ENCODE measurements at places on chromosomes 3 and 15.

DNA sequence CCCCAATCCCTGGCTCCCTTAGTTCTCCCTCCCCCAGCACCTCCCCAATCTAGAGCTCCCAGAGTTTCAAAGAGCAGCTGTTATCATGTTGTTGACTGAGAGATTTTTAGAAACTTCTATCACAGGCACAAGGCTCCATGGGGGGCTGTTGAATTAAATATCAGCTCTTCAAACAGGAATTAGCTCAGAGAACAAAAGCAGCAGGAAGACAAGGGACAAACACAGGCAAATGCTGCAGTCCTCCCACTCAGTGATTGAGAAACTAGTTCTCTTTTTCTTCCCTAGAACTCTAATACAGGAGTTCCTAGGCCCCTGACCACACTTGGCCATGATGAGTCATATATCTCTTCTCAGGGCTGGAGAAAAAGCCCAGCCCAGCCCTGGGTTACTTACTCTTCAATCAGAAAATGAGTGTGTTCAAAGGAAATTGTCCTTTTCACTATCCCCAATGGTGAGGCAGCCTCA lies 262.1 kb downstream of the IGSF11 start:
- DNase-seq: no peak

- no peak for DNase-seq
Measured at GRCh38 chr3:128590948-128591347, 59.7 kb downstream of the RPN1 start.

DNA sequence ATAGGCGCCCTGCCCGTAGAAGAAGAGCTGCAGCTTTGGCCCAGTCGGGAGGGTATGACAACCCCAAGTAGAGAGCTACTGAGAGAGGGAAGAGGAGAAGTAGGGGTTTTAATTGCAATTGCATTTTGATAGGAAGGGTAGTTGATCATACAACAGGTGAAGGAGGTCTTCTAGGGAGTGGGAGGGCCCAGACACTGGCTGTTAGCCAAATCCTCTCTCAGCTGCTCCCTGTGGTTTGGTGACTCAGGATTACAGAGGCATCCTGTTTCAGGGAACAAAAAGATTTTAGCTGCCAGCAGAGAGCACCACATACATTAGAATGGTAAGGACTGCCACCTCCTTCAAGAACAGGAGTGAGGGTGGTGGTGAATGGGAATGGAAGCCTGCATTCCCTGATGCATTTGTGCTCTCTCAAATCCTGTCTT lies 408.9 kb upstream of the THBS1 start:
- DNase-seq: no peak

GRCh38 chr3:87478716-87479115 lies 202.3 kb upstream of the POU1F1 start:
- DNase-seq: no peak

DNA sequence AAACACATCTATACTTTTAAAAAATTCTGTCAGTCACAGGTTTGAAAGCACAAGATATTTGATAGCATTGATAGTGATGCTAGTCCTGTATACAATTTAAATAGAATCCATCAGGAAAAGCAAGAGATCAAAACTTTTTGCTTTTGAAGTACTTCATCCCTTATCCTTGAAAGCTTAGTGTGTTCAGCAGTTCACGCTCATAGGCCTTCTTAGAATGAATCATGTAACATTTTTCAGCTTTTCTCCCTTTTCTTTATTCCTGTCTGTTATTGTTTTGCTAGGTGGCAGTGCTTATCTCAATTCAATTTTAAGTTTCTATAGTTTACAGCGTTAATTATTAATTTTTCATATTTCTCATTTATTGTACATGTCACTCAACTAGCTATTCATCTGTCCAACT lies 69.1 kb downstream of the FGF7 start:
- DNase-seq: no peak

- DNase-seq: no peak
Measured at GRCh38 chr3:196124608-196125007, 42.7 kb upstream of the TFRC start.

- DNase-seq: no peak
Measured at GRCh38 chr3:172750069-172750367, 508 bp upstream of the ECT2 start.

GRCh38 chr3:30943206-30943605 lies 48.7 kb upstream of the GADL1 start:
- DNase-seq: no peak

- DNase-seq: no peak
Measured at GRCh38 chr15:69786136-69786701, 311.5 kb downstream of the TLE3 start.

DNA sequence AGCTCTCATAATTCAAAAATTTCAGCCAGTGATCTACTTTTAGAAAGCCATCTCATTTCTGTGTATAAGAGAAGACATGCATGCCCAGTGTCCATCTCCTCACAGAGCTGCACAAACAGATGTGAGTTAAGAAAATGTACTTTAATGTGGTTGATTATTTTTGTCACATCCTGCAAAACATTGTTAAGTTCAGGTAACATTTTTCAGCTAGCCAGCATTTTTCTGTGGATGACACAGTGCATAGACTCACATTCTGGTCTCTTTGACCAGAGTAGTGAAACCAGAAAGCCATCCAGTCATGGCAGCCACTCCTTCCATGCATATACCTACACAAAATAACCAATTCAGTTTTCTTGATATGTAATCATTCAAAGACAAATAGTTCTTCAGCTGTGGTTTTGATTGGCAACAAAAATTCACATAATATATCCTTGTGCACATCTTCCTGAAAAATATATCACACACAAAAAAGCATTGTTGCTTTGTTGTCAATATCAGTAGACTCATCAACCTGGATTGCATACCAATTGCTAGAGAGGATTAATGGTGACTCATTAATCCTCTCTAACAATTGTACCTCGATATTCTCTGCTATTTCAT lies 2.1 kb upstream of the PLSCR1 start:
- no peak for DNase-seq

- no peak for DNase-seq
Measured at GRCh38 chr3:178036451-178037144, 499.6 kb upstream of the KCNMB2 start.

- DNase-seq: no peak
Measured at GRCh38 chr15:66288551-66289185, 4.7 kb upstream of the DIS3L start.

DNA sequence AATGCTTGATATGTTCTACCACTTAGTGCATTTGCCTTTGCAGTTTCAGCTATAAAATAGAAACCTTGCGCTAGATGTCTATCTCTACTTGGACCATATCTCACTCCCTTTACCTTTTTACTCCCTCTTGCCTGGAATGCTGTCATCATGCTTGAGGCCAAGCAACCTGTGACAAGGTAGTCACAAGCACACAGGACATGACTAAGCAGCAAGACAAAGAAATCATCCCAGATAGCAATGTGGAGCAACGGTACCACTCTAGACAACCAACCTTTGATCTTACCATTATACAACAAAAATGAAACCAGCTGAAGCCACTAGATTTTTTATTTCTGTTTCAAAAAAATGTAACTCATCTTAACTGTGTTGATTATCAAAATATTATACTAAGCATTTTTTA lies 50.5 kb upstream of the SPSB4 start:
- DNase-seq: no peak

- DNase-seq: no peak
Measured at GRCh38 chr3:192409201-192409837, 318.0 kb downstream of the FGF12 start.

DNA sequence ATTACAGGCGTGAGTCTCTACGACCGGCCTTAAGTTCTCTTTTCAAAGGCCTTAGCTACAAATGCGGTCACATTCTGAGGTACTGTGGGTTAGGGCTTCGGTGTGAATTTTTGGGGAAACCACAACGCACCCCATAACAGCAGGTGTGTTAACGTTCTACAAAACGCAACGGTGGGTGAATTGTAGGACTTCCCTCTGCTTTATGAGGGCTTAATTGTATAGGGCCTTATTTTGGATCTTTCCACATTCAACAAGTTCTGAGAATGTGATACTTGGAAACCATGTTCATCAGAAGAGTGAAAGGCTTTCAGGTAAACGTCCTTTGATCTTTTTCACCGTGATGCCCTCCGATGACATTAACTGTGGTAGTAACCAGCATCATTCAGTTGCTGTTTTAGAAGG lies 998.6 kb upstream of the CFAP20DC start:
- DNase-seq: no peak

- DNase-seq: no peak
Measured at GRCh38 chr15:62165104-62165792, at the start of gene C2CD4B. Gene C2CD4B, minus strand, starts transcription at chr15:62165285. Its CDS starts 301 bp downstream, at chr15:62164984.

GRCh38 chr15:68218331-68218730 lies 11.2 kb downstream of the CLN6 start:
- DNase-seq: no peak

DNA sequence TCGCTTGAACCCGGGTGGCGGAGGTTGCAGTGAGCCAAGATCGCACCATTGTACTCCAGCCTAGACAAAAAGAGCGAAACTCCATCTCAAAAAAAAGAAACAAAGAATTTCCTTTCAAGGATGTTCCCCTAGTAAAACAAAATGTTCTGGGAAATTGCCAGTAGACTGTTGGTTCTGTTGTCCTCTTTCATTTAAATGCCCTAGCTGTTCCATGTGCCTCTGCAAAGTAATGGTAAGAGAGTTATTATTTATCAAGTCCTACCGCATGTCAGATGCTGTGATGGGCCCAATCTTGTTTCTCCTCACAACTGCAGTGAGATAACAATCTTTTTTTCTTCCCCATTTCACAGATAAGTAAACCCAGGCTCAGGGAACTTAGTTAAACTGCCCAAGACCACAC lies 254.3 kb upstream of the TPM1 start:
- DNase-seq: no peak

DNA sequence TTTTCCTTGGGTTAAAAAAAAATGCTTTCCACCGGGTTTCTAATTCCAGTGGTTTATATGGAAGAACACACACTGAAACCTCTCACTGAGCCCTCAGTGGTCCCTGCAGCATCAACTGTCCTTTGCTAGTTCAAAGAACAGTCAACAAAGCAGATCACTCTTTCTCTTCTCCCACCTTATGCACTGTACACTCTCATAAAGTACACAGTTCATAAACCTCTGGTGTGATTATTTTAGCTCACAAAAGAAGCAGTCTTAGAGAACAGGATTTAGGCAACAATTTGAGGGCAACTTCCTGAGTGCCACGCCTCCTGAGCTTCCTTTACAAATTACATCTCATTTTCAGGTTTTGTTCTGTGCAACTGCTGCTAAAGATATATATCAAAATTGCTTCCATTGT lies 728.4 kb upstream of the GOLIM4 start:
- DNase-seq: no peak

GRCh38 chr3:152511904-152512303 lies 243.2 kb downstream of the MBNL1 start:
- DNase-seq: no peak

DNA sequence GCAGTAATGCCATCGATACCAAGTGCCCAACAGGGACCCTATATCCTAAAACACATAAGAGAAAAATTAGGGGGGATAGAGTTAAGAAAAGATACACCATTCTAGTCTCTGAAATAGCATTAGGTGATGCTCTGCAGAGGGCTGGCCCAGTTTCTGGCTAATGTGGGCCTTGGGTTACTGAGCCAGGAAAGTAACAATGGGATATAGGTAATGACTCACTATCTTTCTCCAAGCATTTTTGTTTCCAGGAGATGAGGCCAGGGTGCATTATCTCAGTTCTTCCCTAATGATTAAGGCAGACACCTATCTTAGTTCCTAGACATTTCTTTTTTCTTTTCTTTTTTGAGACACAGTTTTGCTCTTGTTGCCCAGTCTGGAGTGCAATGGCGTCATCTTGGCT lies 50.0 kb downstream of the PRKAR2A start:
- no peak for DNase-seq

GRCh38 chr3:65342084-65342683 lies 654.4 kb upstream of the ADAMTS9 start:
- DNase-seq: no peak

- no peak for DNase-seq
Measured at GRCh38 chr15:75631935-75632334, 6.4 kb upstream of the SNUPN start.

DNA sequence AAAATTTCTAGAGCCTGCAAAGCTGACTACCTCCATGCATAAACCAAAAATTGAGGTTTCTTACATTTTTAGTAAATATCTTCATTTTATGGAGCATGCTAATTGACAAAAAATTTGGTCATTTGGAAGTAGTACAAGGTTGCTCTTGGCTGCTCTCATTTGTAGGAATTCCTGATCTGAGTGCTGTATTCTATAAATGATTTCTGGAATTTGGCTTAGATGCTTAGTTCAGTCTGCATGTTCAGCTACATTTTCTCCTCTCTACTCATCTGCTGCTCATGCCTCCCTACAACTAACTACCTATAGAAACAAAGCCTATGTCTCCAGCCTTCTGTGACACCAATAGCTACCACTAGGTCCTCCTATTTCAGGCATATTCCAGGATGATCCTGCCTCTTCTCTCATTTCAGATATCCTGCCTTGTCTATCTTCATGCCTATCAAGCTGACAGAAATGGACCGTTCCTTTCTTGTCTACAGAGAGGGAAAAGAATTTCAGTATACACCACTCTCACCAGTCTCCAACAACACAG lies 901.1 kb downstream of the TBL1XR1 start:
- no peak for DNase-seq

- DNase-seq: no peak
Measured at GRCh38 chr3:171390051-171390941, 69.9 kb downstream of the TNIK start.

GRCh38 chr3:56355570-56356185 lies 112.6 kb downstream of the ERC2 start:
- no peak for DNase-seq

DNA sequence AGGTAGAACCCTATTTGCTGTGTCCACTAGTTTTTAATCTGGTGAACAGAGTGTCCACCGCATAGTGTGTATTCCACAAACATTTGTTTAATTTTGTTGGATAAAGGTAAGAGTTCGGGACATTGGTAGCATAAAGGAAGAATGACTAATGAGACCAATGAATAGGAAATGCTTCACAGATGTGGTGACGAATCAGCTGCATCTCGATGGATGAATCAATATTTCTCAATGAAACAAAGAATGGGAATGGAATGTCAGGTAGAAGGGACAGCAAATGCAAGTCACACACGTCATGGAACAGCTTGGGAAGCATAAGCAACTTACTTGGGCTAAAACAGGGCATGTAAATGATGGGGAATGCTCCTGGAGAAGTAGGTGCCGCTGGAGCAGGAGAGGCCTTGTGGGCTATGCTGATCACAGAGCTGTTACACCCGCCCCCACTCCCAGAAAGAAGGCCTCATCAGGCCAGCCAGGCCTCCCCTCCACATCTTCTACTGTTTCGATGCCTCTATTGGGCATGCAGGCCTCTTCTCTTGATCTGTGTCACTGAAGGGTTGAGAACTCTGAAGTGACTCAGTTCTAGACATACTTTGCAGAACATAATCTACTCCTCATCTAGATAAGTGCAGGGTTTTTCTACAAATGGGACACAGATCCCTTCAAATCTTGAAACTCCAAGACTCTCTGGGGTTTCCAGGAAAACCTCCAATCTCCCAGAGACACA lies 120.0 kb upstream of the GADL1 start:
- no peak for DNase-seq

Data from stimulated activated CD8-positive, alpha-beta memory T cell treated with anti-CD3 and anti-CD28 coated beads, Interleukin-12 subunit alpha, Interleukin-12 subunit beta, amount 100 ng/mL, for 1 hour (primary cell).